NCI-H1105 (cell line): ENCODE measurements at places on chromosomes 5 and 9.

GRCh38 chr9:93597142-93597706 lies 20.8 kb downstream of the PHF2 start:
- no peak for DNase-seq

DNA sequence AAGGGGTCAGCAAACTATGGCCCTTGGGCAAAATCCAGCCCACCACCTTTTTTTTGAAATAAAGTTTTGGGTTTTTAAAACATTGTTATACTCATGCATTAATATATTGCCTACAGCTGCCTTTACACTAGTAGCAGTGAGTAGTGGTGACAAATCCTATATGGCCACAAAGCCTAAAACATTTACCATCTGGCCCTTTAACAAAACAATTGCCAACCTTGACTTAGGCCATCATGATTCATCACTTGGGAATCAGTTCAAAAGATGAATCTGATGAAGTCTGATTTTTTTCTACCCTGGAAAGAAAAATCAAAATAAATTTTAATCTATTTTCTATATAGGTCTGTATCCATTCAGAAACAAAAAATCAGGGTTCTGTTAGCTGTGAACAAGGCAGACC lies 484.9 kb downstream of the BNC2 start:
- DNase-seq = no peak

- no peak for DNase-seq
These were observed 11.2 kb downstream of the ADAMTSL2 start for GRCh38 chr9:133545494-133546286.

DNA sequence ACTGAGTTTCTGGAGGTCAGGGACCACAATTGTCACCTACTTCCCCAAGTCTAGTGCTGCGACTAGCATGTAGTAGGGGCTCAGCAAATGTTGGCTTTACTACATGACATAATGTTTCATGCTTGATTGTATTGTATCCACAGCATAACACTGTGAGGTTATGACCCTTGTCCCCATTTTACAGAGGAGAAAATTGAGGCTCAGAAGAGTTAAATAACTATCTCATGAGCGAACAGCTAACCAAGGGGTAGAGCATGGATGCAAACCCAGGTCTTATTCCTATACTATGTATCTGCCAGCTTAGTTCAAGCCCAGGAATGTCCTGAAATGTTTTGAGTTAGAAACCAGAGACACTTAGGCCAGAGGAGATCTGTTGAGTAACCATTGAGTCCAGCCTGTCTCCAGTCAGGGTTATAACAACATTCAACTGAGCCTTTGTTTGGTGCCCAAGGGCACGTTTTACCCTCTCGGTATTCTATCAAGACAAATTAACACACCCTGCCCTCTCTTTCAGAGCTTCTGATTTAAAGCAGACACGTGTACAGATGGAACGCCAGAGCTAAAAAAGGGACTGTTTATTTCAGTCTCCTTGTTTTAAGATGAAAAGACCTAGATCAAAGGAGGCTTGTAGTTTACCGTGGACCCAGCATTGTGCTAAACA lies 16.5 kb downstream of the ANGPTL2 start:
- no peak for DNase-seq

GRCh38 chr9:100028201-100028784 lies 70.5 kb downstream of the ERP44 start:
- peak; percentile 5 for DNase-seq

- DNase-seq = no peak
These were observed 4.4 kb upstream of the DIAPH1 start for GRCh38 chr5:141623186-141623585.

- peak; percentile 79 for DNase-seq
These were observed 9.3 kb downstream of the PRR7 start for GRCh38 chr5:177455661-177456590.

DNA sequence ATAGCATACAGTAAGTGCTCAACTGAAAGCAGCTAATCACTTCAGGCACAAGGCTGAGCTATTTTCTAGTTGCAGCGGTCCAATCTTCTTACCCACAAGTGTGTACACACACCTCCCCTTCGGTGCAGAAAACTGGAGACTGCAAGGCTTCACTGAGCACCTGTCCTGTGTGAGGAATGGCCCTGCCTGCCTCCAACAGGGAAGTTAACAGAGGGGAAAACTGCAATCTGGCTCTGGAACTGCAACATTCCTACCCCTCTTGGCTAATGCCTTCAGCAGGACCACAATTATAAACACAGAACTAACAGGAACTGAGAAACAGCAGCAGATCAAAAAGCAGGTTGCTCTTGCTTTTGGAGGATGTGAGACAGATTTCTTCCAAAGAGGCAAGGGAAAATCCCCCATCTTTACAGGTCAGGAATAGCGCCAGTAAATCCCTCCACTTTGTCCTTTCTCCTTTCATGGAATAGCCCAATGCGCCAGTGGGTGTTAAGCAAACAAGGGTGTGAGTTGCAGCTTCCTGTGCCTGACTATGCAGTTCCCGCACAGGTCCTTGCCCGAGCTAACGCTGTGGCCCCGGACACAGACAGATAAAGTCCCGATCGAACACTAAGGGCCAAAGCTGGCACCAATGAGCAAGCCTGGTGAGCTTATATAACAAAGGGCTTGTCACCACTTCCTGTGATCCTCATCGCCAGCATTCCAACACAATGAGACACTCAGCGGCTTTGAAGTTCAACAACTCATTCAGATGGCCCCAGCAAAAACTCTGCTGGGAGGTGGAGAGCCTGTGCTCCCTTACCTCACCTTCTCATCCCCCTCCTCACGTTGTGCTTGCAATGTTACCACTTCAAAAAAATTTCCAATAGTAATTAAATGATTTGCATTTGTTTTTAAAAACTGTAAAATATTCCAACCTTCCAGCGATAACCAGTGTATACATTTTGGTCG lies 21.5 kb downstream of the SHB start:
- DNase-seq = no peak

DNA sequence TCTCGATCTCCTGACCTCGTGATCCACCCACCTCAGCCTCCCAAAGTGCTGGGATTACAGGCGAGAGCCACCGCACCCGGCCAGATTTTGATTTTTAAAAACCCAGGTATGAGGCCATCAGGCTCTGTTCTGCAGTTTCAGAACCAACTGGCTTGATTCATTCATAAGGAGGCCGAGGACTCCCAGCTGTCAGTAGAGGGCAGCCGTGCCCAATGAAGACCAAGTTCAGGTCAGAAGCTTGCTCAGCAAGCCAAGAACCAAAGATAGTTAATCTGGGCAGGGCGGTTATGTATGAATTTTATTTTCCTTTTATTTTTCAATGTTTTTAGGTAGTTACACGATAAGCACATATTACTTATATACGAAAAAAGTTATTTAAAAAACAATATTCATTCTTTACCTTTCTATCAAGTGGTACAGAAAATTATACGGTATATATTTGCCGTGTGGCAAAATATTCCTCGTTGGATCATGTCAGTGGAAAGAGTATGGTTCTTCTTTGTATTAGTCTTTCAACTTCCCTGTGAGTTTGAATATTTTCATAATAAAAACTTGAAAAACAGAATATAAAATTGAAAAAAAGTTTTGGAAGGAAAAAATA lies 18.0 kb downstream of the MGAT1 start:
- DNase-seq = no peak

DNA sequence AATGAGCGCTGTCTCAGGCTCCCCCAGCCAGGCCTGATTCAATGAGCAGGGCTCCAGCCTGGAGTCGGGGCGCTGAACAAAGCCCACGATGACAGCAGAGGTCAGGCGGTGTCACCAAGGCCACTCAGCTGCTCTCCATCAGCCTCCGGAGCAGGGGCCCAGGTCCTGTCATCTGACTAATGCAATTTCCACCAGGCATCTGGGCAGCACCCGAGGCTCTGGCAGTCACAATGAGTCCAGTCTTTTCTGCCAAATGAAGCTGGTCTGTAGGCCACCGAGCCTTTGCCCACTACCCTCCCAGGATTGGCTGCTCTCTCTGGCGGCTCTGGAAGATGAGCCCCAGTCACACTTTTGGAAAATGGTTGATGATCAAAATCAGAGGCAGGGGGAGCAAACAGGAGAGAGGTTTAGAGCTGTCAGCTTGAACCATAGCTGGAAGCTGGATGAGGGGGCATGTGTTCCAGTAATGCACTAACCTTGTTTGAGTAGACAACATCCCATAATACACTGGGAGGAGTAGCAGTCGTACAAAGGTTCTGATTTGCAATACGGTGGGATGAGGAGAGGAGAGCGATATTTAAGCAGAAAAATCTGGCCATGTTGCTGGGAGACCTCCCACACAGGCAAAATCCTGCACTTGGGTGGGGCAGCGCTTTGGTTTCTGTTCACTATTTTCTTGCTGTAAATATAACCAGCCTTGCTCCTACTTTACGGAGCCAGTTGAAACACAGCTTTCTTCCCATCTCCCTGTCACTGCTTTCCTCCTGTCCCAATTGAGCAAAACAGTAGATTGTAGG lies 306.4 kb upstream of the PANK3 start:
- DNase-seq = no peak

- no peak for DNase-seq
These were observed 378.6 kb upstream of the KLF4 start for GRCh38 chr9:107868186-107868585.

DNA sequence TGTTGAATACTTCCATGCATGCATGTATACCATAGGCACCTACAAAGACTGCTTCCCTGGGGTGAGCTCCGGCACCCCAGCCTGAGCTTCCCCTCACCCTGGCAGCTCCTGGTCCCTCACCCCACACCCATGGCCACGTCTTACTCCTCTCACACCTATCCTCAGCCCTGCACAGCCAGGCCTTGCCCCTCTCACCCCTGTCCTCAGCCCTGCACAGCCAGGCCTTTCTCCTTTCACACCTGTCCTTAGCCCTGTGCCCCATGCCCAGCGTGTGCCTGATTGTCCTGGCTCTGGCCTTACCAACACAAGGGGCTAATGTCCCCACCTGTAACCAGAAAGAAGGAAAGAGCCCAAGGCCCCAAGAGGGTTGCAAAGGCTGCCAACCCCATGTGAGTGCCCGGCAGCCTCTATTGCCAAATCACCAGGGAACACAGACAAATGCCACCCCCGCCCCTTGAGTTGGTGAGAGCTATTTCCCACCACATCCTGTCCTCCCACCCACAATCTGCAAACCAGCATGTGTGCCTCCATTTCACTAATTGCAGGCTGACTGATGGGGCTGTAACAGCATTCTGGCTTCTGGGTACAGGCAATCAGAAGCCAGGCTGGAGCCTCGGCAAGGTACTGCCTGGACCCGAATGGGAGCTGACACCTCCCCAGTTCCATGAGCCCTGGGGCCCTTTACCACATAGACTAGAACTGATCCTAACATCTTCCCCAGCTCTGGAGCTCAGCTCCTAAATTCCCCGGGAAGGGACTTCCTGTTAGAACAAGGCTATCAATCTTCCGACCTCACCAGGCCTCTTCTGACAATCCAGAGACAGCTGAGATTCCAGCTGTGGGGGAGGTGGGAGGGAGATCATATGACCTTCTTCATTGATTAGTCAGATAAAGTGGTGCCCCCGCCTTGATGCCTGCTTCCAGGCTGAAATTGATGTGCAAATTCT lies 78.2 kb downstream of the FAM114A2 start:
- DNase-seq = no peak

DNA sequence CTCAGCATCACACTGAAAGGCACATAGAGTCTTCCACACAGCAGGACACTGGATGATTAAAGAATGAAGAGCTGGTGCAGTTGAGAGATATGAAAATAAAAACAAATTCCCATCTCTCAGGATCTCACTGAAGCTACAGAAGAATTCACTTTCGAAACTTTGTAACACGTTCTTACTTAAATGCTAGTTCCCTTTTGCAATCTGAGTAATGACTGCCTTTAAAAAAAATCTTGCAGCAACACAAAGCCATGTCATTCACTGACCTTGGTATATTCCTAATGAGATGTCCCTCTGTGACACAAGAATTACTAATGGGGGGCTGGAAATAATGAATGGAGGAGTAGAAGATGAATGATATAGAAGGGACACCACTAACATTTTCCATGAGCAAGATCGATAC lies 201.8 kb downstream of the GLIS3 start:
- DNase-seq = no peak

- DNase-seq = no peak
These were observed 2.3 kb downstream of the SMIM33 start for GRCh38 chr5:139473105-139473504.

DNA sequence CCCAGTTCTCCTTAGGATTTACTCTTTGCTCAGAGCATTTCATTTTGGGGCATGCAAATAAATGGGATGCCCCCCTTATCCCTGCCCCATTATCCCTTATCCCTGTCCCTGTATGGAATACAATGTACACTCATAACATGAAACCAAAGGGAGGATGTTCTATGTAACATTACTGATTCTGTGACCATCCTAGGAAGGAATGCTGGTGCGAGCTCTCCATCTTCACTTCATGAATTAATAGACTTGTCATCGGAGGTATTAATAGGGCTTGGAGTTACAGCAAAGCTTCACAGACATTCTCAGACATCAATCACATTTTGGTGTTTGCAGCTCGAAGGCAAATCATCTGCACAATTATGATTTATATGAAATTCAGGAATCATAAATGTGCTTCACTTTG lies 20.4 kb upstream of the PIK3R1 start:
- no peak for DNase-seq

DNA sequence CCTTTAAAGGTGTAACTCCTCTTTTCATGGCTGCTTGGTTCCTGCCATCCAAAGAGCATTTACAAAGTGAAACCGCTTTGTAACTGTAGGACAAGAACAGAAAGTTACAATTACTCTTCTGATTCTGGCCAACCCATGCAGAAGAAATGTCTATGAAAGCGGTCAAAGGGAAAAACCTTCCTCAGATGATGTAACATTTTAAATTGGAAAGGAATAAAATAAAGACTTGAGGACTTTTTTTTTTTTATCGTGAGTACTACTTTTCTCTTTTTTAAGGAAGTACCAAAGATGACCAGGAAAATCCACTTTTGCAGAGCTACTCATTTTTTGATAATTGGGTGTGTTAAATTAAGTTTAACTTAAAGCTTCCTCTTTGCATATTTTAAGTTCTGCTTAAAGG lies 13.0 kb upstream of the C9orf72 start:
- DNase-seq = no peak

- no peak for DNase-seq
These were observed 43.5 kb upstream of the TNC start for GRCh38 chr9:115161446-115161845.

GRCh38 chr5:74282490-74282889 lies 358.0 kb downstream of the ENC1 start:
- DNase-seq = no peak

DNA sequence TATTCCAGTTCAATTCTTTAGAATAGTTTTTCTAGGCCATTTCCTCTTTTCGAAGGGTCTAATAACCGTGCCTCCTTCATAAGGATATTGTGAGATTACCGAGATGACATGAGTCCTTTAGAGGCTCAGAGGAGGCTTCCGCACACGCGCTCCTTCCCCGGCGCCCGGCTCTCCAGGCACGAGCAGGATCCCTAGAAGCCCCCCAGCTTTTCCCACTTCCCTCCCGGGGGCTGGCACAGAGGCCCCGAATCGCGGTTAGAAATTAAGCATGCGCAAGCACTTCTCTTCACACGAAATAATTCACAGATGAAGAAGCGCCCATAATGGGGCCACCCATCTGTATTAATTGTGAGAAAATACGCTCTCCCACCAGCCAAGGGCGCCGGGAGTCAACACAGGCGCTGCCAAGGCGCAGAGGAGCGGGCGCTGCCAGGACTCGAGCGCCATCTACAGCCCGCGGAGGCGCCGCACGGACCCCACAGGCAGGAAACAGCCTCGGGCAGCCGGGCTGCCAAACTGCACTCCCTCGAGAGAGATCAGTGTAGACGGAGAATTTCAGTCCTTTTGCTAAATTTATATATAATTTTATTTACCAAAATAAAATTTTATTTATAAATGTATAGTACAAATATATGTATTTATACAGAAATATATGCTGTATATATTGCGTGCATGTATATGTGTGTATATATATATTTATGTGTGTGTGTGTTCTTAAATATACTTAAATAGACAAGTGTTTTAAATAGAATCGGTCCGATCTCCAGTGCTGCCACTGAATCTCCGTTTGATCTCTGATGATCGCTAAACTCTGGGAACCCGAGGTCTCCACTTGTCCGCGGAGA lies 258.1 kb upstream of the NFIL3 start:
- DNase-seq = no peak
